ENCODE measurements at places on chromosomes 1 and 21.

DNA sequence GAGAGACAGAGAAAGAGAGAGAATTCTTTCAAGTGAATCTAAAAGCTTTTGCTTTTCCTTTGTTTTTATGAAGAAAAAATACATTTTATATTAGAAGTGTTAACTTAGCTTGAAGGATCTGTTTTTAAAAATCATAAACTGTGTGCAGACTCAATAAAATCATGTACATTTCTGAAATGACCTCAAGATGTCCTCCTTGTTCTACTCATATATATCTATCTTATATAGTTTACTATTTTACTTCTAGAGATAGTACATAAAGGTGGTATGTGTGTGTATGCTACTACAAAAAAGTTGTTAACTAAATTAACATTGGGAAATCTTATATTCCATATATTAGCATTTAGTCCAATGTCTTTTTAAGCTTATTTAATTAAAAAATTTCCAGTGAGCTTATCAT lies 117.6 kb downstream of the PTPRC start:
- DNase-seq: no peak

DNA sequence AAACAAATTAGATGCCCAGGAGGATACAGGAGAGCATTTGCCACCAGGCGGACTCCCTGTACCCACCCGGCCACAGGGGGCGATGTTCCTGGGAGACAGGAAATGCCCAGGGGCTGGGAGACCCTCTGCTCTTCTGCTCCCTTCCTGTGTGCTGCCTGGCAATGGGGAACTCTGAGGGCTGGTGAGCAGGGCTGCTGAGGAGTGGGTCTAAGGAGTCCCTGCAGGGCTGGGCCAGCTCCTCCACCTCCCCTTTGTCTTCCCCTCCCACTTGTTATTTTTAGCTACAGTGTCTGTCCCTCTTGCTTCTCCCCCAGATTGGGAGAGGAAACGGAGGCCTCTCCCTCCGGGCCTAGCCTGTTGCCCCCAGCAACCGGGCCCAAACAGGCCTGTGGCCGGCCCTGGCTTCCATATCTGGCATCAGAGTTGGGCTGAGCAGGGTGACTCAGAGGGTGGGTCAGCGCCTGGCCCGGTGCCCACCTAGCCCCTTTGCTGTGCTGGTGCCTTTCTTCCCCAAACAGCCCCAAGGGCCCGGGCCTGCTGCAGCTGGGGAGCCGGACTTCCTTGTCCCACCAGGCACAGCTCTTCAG lies 11.6 kb downstream of the LMNA start:
- peak; percentile 77 for DNase-seq

DNA sequence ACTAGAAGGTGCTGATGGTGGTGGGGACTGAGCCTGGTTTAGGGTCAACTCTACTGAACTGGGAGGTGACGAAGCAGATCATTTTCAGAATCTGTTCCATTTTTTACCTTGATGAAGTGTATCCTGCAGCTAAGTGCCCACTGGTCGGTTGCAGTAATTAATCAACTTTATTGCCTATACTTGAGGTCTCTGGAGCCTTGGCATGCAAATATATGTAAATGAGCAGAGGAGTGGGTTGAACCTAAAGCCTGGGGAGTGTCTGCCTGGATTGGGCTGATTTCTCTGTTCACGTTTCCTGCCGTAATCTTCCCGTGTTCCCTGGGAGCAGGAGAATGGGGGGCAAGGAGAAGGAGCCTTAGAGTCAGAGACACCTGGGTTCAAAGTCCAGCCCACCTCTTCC lies 286.8 kb downstream of the PTPRU start:
- no peak for DNase-seq

GRCh38 chr21:39332175-39332574 lies 16.7 kb downstream of the HMGN1 start:
- DNase-seq: no peak

GRCh38 chr1:8510041-8510823 lies 192.3 kb downstream of the SLC45A1 start:
- DNase-seq: no peak

- DNase-seq: no peak
Observed at GRCh38 chr1:101757985-101758384, 238.7 kb downstream of the OLFM3 start.

GRCh38 chr1:208542309-208542708 lies 298.1 kb upstream of the PLXNA2 start:
- no peak for DNase-seq

- DNase-seq: no peak
Observed at GRCh38 chr1:58812468-58812867, 28.6 kb upstream of the JUN start.

DNA sequence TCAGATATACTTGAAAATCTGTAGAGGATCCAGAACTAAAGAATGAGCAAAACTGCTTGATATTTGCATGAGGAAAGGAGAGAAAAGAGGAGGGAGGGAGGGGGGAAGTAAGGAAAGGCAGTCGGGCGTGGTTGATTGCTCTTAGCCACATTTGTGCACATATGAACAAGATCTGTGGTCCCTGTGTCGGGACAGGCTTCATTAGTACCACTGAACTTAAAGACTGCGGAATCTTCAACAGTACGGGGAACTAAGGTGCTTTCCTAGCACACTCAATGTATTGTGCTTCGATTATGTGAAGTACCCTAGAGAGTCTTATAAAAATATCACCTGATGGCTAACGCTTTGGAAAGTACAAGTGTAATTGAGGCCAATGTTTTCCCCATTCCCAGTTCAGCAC lies 59.9 kb downstream of the ZBTB18 start:
- DNase-seq: no peak

GRCh38 chr1:19596065-19596713 lies 47.9 kb upstream of the NBL1 start:
- DNase-seq: no peak

GRCh38 chr1:228136901-228137300 lies 3.2 kb upstream of the GUK1 start:
- no peak for DNase-seq

GRCh38 chr1:82452096-82452495 lies 651.4 kb downstream of the ADGRL2 start:
- DNase-seq: no peak

DNA sequence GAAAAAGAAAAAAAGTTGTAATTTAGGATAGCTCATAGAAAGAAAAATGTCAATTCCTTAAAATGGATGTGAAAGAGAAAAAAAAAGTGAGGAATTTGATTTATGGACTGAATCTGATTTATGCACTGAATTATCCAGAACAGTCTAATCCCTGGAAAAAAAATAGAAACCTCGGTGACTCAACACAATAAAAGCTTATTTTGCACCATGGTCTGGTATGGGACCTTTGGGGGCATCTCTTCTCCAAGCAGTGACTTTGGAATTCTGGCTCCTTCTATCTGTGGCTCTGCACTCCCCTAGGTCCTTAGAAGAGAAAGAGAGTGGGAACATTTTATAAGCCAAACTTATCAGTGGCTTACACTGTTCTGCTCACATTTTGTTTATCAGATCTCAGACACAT lies 471.7 kb upstream of the B3GALT2 start:
- no peak for DNase-seq

DNA sequence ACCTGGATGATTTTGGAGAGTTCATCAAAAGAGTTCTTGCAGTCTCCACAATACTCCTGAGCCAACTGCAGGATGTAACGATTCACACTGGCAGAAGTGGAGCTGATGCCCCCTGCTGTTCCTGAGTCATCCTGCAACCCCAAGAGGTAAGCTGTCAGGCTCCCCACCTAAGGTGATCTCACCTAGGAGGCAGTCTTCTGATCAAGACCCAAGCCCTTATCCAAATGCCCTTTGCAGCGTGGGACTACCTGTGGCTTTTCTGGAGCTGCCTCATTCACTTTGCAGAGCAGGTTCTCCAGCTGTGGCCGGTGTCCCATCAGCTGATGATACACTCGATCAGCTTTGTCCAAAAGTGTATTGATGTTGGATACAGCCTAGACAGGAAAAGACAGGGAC lies 96.4 kb downstream of the UBR4 start:
- no peak for DNase-seq

- no peak for DNase-seq
Observed at GRCh38 chr1:113125517-113125916, 52.5 kb downstream of the LRIG2 start.
